PC-3 (cell line): ENCODE measurements at places on chromosomes 2 and 18.

GRCh38 chr2:163734881-163735684, 725 bp downstream of the FIGN start:
- H3K27ac ChIP-seq: no peak overlapping the region
- DNase-seq: peak; percentile 24

DNA sequence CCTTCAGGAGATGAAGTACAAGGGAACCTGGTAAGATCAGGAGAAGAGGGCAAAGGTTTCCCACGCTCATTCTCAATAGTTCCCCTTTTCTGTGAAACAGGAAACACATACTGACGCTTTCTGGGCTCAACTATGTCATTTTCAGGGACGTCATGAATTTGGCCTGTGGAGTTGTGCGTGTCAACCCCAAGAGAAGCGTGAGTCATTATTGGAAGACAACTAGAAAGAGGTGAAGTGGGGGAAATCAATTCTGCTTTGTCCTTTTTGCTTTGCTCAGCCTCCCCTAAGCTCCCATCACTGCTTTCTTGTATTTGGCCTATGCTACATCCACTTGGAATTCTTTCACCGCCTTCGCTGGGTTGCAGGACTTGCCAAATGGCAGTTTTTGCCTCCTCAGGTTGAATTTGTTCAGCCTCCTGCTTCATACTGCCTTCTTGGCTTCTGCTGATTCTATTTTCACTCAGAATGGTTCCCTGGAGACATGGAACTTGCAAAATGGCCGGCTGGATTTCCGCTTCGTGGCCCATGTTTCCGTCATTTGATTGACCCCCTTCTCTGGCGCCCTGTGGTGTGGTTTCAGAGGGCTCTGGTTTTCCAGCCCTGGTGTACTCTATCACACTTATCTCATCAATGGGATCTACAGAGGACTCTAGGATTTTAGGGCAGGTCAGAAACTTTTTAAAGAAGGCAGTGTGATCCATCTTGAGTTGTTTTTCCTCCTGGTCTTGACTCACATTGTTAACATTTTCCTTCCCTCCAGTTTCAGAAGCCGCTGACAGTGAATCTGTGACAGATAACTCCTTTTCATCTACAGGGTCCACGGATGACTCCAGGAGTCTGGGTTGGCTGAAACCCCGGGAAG, 93.3 kb downstream of the ALPK2 start:
- H3K36me3 ChIP-seq: no peaks in the 10 kb centered on the region
- H3K27ac ChIP-seq: no peak overlapping the region
- H3K4me3 ChIP-seq: no peak overlapping the region
- DNase-seq: no peak

- DNase-seq: no peak
- H3K36me3 ChIP-seq: no peaks in the 10 kb centered on the region
- H3K4me3 ChIP-seq: no peak overlapping the region
- no peaks in the 10 kb centered on the region for H3K4me1 ChIP-seq
- no peak overlapping the region for H3K27ac ChIP-seq
These were observed 79.8 kb upstream of the CAVIN2 start for GRCh38 chr2:191926671-191927070.

DNA sequence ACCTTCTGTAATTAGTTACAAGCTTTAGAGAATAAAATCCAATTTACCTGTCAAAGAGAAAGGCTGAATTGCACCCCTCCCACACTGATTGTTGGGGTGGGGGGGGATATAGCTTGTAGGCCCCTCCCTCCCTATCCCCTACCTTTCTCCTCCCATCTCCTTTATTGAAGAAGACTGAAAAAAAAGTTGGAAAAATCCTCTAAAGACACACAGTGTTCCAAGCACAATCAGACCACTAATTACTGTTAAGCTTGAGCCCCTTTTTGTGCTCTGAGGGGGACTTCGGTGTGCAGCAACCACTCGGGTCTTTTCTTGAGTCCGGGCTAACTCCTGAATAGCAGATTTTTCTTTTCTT, 43.0 kb upstream of the FZD5 start:
- H3K27ac ChIP-seq: no peak overlapping the region
- no peaks in the 10 kb centered on the region for H3K36me3 ChIP-seq
- no peak for DNase-seq
- H3K4me1 ChIP-seq: peaks cover 12% of the 10 kb centered on the region; the same call in 1 of the 2 replicates

GRCh38 chr2:58710795-58711279, 469.7 kb upstream of the FANCL start:
- H3K4me1 ChIP-seq: no peaks in the 10 kb centered on the region
- H3K36me3 ChIP-seq: no peaks in the 10 kb centered on the region
- DNase-seq: no peak
- H3K27ac ChIP-seq: no peak overlapping the region

DNA sequence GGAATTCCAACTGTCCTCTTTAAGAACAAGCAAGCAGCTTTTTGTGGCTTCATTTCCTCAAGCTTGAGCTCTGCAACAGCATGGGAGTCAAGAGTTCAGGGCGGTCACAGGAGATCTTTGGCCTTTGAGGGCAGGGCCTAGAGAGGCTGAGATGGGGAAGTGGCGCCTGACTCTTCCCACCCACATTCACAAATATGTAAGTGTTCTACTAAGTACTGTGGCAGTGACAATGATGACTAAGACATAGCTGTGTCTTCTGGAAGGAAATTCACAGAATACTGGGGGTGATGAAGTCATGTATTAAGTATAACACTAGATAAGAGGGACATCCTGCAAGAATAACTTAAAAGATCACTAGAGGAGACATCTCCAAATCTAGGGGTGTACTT, 15.0 kb downstream of the RND3 start:
- H3K27me3 ChIP-seq: no peaks in the 10 kb centered on the region
- no peak overlapping the region for H3K4me3 ChIP-seq

GRCh38 chr2:137183206-137183898, 418.0 kb downstream of the THSD7B start:
- DNase-seq: no peak
- H3K27ac ChIP-seq: no peak overlapping the region
- H3K4me3 ChIP-seq: no peak overlapping the region
- H3K36me3 ChIP-seq: no peaks in the 10 kb centered on the region

- H3K4me3 ChIP-seq: no peak overlapping the region
- no peak overlapping the region for H3K27ac ChIP-seq
- no peak for DNase-seq
- no peaks in the 10 kb centered on the region for H3K27me3 ChIP-seq
These were observed 198.2 kb downstream of the TGIF1 start for GRCh38 chr18:3648200-3648599.

GRCh38 chr18:63107171-63107845, 212.3 kb downstream of the BCL2 start:
- H3K27me3 ChIP-seq: 0 out of 2 replicates have a peak, but pooled peaks cover 3% of the 10 kb centered on the region
- no peaks in the 10 kb centered on the region for H3K4me1 ChIP-seq
- H3K27ac ChIP-seq: no peak overlapping the region
- H3K4me3 ChIP-seq: no peak overlapping the region
- H3K36me3 ChIP-seq: no peaks in the 10 kb centered on the region
- no peak for DNase-seq

GRCh38 chr2:38836791-38837190, 38.9 kb downstream of the DHX57 start:
- H3K4me3 ChIP-seq: no peak overlapping the region
- peaks cover 7% of the 10 kb centered on the region; the same call in 1 of the 2 replicates for H3K36me3 ChIP-seq
- no peak overlapping the region for H3K27ac ChIP-seq
- no peak for DNase-seq
- H3K27me3 ChIP-seq: no peaks in the 10 kb centered on the region
- H3K4me1 ChIP-seq: no peaks in the 10 kb centered on the region

DNA sequence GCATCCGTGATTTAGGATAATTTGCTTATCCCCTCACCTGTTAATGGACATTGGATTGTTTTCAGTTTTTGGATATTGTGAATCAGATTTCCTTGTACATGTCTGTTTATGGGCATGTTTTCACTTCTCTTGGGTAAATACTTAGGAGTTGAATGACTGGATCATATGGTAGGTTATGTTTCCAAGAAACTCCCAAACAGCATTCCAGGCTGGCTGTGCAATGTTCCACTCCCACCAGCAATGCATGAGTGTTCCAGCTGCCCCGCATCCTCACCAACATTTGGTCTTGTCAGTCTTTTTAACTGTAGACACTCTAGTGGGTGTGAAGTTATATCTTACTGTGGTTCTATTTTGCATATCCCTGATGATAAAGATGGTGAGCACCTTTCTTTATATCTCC, 8.9 kb upstream of the LRRFIP1 start:
- DNase-seq: no peak
- H3K4me1 ChIP-seq: peaks cover 7% of the 10 kb centered on the region; the same call in 1 of the 2 replicates
- no peak overlapping the region for H3K27ac ChIP-seq
- H3K4me3 ChIP-seq: no peak overlapping the region
- H3K36me3 ChIP-seq: no peaks in the 10 kb centered on the region

DNA sequence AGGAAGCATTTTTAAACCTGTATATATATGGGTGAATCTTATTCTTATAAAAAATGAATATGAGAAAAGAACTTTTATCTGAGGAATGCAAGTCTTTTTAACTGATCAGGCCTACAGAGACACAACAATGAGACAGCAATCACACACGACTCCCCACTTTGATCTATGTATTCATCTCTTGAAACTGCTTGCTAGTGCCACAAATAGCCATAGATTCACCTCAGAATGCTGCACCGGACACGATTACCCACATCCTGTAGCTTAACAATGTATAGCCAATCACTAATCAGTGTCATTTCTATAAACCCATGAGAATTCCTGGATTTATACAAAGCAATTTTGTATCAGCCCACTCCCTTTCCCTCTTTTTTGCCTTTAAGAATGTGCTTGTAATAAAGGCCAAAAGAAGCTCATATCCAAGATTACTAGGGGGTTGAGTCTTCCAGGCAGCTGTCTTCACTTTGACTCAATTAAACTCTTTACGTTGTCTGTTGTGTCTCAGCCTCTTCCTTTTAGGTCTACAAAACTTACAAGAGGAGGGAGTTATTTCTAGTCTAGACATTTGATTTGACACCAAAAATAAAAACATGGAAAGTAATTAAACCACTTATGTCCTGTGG, 94.9 kb downstream of the MBD2 start:
- H3K36me3 ChIP-seq: no peaks in the 10 kb centered on the region
- H3K27ac ChIP-seq: no peak overlapping the region
- H3K4me3 ChIP-seq: no peak overlapping the region
- peaks cover 11% of the 10 kb centered on the region; the same call in 1 of the 2 replicates for H3K4me1 ChIP-seq
- no peak for DNase-seq
